ENCODE measurements at places on chromosomes 3 and 15.

GRCh38 chr15:42151141-42151561, 5.3 kb downstream of the PLA2G4F start:
- DNase-seq = no peak

DNA sequence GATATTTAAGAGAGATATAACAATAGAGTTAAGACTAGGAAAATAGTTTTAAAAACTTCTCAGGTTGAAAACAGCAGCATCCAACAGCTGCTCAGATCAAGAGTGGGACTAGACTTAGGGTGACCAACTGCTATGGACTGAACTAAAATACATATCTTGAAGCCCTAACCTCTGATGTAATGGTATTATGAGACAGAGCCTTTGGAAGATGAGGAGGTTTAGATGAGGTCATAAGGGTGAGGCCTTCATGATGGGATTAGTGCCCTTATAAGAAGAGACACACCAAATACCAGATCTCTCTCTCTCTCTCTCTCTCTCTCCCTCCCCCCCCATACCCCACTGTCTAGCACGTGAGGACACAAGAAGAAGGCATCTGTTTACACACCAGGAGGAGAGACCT, 37.4 kb upstream of the GALNT15 start:
- no peak for DNase-seq

- DNase-seq = no peak
Measured at GRCh38 chr15:71170163-71170562, 54.9 kb downstream of the THSD4 start.

- DNase-seq = no peak
Measured at GRCh38 chr3:153680526-153680925, 440.7 kb upstream of the ARHGEF26 start.

GRCh38 chr3:8741581-8742261, 8.1 kb downstream of the CAV3 start:
- peak; percentile 89 for DNase-seq

GRCh38 chr3:131895766-131896165, 139.0 kb downstream of the CPNE4 start:
- no peak for DNase-seq

DNA sequence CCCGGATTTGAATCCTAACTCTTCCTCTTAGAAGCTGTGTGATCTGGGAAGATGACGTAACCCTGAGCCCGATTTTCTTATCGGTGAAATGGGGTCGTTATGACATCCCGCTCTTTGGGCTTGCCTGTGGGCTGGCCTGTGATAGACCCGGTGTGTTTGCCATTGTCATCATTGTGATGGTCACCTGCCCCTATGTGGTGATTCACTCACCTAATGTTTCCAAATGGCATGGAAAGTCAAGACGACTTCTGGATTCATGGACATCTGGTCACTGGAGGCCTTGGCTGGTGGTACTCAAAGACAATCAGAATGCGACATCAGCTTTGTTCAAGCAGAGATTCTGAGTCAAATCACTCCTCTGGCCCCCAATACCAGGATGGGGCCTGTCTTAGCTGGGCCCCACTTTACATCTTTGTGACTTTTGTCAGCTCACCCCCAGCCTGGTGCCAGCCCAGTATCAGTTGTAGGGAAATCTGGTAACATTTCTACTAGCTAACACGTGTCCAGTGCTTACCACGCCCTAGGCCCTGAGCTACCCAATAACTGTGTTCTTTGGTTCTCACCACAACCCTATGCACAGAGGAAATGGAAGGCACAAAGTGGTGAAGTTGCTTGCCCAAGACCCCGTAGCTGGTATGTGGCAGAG, 2.8 kb downstream of the TMEM43 start:
- DNase-seq = no peak

GRCh38 chr3:44236485-44236908, 5.2 kb upstream of the TOPAZ1 start:
- no peak for DNase-seq

DNA sequence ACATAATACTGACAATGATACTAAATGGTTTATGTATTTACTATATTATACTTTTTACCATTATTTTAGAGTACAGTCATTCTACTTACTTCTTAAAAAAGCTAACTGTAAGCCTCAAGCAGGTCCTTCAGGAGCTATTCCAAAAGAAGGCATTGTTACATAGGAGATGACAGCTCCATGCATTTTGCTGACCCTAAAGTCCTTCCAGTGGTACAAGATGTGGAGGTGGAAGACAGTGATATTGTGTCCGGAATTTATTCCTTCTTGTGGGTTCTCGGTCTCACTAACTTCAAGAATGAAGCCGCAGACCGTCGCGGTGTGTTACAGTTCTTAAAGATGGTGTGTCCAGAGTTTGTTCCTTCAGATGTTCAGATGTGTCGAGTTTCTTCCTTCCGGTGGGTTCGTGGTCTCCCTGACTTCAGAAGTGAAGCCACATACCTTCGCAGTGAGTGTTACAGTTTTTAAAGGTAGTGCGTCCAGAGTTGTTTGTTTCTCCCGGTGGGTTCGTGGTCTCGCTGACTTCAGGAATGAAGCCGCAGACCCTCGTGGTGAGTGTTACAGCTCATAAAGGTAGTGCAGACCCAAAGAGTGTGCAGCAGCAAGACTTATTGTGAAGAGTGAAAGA, 20.9 kb downstream of the AVEN start:
- peak; percentile 17 for DNase-seq

DNA sequence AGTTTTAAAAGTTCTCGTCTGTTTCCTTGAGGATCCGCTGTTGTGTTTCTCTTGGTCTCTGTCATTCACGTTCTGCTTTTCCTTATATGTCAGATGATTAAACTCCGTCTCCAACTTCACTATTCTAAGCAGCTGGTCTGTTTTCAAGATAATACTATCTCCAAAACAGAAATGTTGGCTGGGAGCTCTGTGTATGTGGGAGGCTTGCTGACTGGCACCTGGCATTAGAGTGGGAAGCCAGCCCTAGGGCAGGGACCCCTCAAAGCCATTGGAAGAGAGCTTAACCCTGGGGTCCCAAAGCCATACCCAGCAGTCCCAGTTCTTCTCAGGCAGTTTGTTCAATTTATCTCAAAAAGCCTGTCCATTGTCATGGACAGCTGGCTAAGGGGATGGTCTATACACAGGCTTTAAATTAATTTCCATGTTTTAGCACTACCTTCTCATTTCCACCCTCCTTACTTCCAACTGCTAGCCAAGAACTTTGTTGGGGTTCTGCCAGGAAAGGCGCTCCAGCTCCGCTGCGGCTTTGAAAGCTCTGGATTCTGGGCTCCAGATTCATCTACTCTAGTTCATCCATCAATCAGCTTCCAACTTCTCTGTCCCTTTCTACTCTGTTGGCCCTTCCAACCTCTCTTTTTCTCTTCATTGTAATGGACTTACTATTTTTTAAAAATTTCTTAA, 9.2 kb downstream of the BTBD1 start:
- DNase-seq = peak; percentile 56

GRCh38 chr3:16439163-16439847, 74.2 kb downstream of the RFTN1 start:
- DNase-seq = no peak

- no peak for DNase-seq
Measured at GRCh38 chr3:128494367-128494650, 1.3 kb upstream of the GATA2 start.

GRCh38 chr15:95174301-95175259, 943.2 kb downstream of the MCTP2 start:
- peak; percentile 2 for DNase-seq

DNA sequence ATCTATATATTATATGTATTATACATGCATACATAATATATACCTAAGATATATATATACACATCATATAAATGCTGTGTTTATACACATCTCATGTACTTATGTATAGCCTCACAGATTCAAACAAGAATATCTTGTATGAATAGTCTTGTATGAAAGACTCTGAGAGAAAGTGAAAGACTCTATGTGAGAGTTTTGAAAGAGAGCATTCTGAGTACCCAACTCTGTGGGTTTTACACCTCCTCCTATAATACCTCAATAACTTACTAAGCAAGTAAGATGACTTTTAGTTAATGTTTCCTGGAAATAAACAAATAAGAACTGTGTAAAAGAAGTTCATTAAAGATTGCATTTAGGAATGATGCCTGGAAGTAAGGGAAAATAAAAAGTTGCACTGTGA, 108.1 kb upstream of the GMNC start:
- no peak for DNase-seq

DNA sequence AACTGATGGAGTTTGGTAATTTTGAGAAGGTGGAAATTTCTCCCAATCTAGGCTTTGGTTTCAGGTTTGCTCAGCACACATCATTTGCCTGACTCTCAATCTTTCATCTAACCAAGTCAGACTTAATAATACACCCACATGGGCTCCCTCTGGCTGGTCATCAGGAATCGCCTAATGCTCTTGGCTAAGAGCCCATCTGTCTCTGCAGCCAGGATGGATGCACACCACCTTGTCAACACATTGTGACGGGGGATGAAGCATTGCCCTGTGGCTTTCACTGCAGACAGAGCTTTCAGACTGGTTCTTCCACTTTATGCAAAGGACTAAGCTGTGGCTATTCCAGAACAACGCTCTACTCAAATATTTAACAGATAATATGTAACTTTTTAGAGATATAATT, 3.0 kb upstream of the HDGFL3 start:
- DNase-seq = peak; percentile 71

GRCh38 chr15:94970096-94970495, 738.7 kb downstream of the MCTP2 start:
- DNase-seq = no peak

- peak; percentile 93 for DNase-seq
Measured at GRCh38 chr3:196793246-196793645, 53.6 kb downstream of the PAK2 start.

- DNase-seq = no peak
Measured at GRCh38 chr3:155031186-155031585, 48.9 kb upstream of the MME start.

GRCh38 chr3:115627180-115628074, 4.1 kb downstream of the GAP43 start:
- peak; percentile 48 for DNase-seq

DNA sequence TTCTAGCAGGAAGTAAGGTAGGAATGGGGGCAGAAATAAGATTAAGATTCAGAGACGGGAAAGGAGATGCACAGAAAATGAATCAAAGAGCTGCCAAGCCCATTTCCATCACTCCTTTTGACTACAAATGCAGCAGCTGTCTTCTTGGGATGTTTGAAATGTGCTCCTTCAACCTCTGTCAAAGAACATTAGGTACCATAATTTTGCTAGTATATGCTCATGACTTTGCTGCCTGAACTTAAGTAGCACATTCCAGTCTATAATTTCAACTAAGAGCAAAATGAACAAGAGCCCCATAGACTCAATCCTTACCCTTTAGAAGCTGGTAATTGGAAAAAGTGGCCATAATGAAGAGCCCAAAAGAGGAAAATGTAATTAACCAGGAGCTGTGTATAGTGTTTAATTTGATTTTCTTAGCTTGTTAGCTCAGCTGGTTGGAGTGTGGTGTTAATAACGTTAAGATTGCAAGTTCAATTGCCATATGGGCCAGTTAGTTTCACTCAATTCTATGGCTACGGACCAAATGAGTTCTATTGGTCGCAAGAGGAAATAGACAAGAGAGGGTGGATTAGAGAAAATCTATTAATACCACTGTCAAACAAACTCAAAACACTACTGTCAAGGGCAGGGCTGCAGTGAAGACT, 349.9 kb downstream of the ZBBX start:
- DNase-seq = no peak

DNA sequence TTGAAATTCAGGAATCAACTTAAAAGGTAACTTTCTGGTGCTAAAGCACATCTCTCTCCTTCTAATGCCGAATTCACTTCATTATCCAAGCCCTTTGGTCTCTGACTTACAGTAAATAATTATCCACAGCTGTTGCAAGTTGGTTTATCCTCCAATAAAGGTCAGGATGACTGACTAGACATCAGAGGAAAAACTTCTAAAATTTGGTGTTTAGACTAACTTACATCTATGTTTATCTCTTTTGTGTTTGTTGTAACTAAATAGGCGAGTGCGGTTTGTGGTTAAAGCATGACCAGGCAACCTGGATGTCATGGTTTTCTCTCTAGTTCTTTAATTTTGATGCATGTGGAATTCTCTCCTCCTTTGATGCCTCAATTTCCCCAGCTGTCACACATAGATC, 237.4 kb upstream of the LRTM1 start:
- no peak for DNase-seq

- DNase-seq = no peak
Measured at GRCh38 chr15:71060983-71061382, 54.3 kb upstream of the THSD4 start.

- peak; percentile 59 for DNase-seq
Measured at GRCh38 chr3:117645561-117646242, 936.1 kb downstream of the TUSC7 start.

- no peak for DNase-seq
Measured at GRCh38 chr15:100328796-100329195, 13.0 kb downstream of the ADAMTS17 start.

- peak; percentile 5 for DNase-seq
Measured at GRCh38 chr3:158909870-158910269, 108.0 kb downstream of the MFSD1 start.

GRCh38 chr3:62135741-62136140, 237.6 kb downstream of the FEZF2 start:
- no peak for DNase-seq

DNA sequence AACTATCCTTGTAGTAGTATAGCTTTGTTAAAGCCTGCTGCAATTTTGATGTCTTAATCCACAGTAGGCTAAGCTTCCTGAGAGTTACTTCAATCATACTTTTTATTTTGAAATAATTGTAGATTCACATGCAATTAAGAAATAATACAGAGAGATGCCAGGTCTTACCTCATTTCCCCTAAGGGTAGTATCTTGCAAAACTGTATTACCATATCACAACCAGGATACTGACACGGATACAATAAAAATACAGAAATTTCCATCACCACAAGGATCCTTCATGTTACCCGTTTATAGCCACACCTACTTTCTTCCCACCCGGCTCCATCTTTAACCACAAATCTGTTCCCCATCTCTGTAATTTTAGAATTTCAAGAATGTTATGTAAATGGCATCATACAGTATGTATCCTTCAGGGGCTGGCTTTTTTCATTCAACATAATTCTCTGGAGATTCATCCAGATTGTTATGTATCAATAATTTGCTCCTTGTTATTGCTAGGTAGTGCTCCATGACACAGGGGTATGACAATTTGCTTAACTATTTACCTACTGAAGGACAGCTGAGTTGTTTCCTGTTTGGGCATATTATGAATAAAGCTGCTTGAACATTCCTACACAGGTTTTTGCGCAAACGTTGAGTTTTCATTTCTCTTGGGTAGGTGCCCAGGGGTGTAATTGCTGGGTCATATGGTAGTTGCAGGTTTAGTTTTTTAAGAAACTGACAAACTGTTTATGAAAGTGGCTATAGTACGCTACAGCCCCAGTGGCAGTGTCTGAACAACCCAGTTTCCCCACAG, 21.6 kb downstream of the BDH1 start:
- DNase-seq = no peak

- no peak for DNase-seq
Measured at GRCh38 chr3:169448501-169448900, 215.0 kb downstream of the MECOM start.

Measured in astrocyte of the hippocampus (primary cell).